AML-193 (cell line): ENCODE measurements at places on chromosomes 2 and 18.

GRCh38 chr2:100589527-100589926 lies 26.7 kb downstream of the PDCL3 start:
- peak; percentile 36 for DNase-seq

- DNase-seq = no peak
Observed at GRCh38 chr2:9112079-9112721, 94.4 kb upstream of the ASAP2 start.

GRCh38 chr2:18317017-18317416 lies 243.4 kb downstream of the RDH14 start:
- DNase-seq = no peak

GRCh38 chr2:705971-706511 lies 28.8 kb upstream of the TMEM18 start:
- no peak for DNase-seq

DNA sequence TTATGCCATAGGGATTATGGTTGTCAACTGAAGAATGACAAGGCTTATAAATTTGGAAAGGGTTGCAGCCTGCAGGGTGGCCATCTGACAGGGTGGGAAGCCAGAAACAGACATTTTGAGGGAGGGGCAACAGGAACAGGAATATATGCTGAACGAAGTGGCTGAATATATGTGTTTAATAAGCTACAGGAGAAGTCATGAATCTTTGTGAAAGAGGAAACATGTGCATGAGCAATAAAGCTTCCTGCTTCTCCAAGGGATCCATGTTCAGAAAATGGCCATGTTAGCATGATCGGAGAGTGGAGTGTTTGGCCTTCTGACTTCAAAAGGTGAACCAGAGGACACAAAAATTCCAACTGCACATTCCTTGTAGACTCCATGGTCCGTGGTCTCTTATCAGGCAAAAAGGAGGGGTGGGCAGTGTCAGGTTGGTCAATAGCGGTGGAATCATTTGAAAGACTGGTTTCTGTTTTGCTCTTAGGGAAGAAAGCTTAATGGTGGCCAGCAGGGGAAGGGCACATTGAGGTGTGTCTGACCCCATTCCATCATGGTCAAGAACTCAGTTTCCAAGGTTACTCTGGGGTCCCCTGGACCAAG lies 144.1 kb downstream of the SOCS6 start:
- DNase-seq = no peak

DNA sequence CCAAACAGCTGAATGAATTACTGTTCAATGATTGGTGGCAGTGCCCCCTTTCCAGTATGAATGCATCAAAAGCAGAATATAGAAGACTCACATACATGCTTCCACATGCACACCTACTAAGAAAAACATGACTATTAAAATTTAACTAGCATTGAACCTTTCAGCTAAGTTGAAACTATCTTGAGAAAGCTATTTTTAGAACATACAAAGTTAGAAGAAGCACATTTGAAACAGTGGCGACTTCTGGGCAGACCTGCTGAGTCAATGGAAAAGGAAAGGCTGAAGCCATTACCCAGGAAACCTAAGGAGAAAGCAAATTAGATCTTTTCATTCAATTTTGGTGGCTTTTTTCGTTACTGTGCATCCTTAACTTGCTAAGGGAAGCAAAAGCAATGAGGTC lies 55.9 kb downstream of the PLA2R1 start:
- DNase-seq = no peak

DNA sequence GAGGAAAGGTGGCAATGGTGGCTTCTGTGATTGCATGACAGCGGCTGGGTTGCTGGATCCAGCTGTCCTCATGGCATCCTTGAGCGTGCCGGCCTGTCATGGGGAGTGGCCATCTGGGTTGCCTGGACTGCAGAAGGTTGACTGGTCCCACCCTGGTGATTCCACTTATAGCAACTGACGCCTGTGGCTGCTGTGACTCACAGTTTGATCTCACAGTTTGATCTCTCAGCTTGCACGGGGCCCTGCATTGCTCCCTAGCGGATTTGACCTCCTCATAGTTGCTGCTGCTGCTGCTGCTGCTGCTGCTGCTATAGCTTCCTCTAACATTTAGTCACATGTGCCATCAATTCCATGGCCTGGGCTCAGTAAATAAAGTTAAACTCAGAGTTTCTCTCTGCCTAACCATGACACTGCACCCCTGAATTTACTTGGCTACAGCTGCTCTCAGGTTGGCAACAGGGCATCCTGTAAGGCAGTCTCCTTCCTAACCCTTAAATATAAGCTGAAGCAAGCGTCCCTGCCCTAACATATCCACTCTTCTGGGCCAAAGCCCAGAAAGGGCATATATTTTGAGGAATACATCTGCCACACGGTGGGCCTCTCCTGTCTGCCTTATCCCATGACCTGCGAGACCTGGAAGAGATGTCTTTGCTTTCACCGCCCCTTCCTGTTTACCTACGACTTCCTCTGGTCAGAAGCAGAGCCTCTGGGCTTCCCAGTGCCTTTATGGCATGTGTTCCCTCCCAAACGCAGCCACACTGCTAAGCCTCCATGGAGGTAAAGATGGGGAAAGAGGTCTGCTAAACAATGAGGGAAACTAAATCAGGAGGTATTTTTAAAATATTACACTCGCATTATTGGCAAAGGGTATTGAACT lies 37.8 kb upstream of the CCDC150 start:
- DNase-seq = no peak

DNA sequence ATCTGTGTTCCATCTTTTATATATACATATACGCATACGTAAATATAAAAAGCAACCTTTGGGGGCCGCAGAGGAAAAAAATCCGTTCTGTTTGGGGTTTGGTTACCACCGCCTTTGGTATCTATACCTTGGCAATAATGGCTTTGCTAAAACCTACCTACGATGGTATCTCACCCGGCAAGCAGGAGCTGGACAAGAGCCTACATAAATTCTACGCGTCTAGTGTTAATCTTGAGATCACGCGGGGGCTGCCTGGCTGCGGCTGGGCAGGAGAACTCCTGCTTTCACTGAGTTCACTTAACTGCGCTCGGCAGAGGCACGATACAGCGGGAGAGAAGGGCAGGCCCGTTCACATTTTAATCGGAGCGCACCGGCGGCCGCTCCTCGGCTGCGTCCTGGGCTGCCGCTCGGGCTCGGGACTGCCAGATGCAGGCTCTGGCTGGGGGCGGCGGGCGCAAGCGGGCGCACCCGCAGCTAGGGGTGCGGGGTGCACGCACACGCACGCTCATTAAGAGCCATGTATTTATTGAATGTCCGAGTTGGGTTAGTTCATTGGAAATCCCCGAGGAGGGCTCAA lies 1.7 kb upstream of the POU3F3 start:
- DNase-seq = no peak

DNA sequence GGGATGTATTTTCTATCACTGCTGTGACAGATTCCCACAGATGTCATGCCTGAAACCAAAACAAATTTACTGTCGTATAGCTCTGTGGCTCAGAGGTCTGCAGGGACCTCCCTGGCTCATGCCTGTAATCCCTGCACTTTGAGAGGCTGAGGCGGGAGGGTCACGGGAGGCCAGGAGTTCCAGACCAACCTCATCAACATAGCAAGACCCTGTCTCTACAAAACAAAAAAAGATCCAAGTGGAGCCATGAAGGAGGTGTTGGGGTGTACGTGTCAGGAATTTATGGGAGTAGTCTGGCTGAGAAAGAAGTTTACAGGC lies 51.0 kb upstream of the FAHD2A start:
- DNase-seq = no peak

GRCh38 chr18:79647307-79647706 lies 32.3 kb upstream of the CTDP1 start:
- DNase-seq = no peak

DNA sequence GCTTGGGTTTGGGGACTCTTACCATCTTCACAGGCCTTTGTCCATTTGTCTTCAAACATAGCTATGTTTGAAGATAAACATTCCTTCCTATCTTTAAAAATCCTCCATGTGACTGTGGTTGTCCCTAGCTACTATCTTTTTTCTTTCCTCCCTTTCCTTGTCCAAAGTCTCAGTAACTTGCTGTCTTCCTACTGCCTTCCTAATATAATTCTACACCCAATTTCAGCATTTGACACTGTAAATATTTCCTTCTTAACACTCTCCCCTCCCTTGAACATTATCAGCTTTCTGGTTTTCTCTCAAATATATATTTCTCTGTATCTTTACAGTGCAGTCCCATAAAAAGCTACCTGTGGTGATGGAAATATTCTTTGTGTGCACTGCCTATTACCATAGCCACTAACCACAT lies 5.3 kb upstream of the SP3 start:
- DNase-seq = no peak

DNA sequence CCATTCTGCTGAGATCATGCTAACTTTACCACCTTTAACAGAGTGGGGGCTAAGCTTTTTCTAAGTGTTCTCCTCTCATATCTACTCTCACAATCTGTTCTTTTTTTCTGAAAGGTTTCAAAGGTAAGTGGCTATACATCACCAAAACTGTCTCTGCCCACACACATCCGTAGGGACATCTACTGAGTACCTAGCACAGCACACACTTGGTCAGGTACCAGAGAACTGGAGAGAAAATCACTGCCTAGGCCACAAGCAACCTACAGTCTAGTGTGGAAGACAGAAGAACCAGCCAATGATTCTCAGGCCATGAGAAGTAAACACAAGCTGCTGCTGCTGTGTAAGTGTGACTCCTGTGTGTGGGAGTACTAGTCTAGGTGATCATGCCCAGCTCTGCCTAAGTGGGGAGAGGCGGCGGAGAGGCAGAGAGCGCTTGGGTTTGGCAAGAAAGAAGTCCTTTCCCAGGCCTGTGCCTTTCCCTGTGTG lies 176.1 kb upstream of the ZFP36L2 start:
- no peak for DNase-seq

- no peak for DNase-seq
Observed at GRCh38 chr2:152443771-152444170, 108.8 kb downstream of the FMNL2 start.

GRCh38 chr2:134717286-134718022 lies 1.3 kb downstream of the TMEM163 start:
- no peak for DNase-seq

DNA sequence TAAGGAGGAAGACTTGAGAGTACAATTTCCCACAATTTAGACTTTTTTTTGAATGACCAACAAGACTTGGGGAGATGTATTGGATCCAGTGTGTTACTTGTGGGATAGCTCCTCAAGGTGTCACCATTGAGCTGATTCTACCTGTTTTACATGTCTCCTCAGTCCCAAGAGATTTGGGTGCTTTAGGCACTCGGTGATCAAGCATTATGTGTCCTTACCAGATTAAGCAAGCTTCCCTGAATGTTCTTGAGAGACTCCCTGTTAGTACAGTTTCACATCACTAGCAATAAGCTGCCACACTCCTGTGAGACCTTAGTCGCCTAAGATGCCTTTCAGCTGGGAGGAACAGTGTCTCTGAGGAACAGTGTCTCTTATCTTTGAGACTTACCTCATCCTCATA lies 384.3 kb upstream of the SYT4 start:
- peak; percentile 4 for DNase-seq

DNA sequence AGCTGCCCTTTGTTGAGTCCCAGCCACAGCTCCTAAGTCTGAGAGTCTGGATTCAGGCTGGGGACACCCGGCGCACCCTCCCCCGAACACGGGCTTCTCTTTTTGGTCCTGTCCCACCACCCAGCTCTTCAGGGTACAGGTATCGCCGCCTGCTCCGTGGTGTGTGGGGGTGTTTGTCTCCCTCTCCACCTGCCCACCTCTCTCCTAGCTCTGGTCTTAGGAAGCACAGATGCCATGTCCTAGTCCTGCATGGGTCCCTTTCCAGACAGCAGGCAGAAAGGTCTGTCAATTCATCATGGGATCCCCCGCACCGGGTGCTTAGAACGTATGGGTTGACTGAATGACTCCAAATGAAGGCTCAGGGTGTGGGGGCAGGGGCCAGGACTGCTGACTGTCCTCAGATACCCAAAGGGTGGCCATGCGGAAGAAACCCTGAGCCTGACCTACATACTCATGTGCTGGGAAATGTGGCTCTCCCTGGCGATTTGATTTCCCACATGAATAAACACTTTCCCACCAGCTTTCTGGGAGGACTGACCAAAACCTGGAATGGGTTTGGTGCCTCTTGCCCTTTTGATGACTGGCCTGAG lies 156.8 kb downstream of the CELF4 start:
- no peak for DNase-seq

DNA sequence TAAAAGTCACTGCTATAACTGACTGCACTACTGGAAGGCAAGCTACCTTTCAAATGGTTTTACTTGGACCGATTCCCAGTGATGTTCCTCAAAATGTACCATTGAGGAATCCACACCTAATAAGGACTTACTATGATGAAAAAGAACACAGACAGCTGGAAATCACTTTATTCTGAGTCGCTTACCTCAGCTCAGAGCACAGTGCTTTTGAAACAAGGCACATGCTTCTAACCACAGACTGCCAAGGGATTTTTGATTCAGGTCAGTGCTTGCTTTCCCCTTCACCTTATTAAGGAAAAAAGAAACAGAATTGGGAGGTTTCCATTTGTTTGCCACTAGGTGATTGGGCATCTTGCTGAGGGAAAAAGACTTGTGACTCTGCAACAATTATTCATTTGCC lies 707.5 kb upstream of the FSHR start:
- DNase-seq = no peak

- peak; percentile 32 for DNase-seq
Observed at GRCh38 chr2:54176577-54176976, 61.2 kb downstream of the ACYP2 start.

- DNase-seq = no peak
Observed at GRCh38 chr2:71157124-71157793, 26.8 kb downstream of the MPHOSPH10 start.

- DNase-seq = no peak
Observed at GRCh38 chr2:57981083-57981768, 65.4 kb upstream of the VRK2 start.

- DNase-seq = no peak
Observed at GRCh38 chr2:26905341-26906198, 57.6 kb downstream of the DPYSL5 start.

DNA sequence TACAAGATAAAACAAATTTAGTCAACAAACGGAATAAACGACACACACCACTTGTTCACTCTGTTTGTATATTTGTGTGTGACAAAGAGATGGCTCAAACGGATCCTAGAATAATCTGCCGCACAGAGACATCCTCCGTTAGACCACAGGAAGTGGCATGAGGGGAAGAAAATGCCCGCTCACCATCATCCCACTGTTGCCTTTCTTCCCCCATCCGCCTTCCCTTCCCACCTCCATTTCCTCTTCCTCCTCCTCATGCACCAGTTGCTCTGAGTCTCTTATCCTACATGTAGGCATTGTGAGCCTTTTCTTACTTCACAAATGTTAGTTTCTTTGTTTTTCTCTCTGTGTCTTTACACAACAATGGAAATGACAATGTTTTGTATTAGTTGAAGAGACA lies 228.5 kb upstream of the SMIM21 start:
- DNase-seq = peak; percentile 71
